ENCODE measurements at places on chromosomes 4 and X.

DNA sequence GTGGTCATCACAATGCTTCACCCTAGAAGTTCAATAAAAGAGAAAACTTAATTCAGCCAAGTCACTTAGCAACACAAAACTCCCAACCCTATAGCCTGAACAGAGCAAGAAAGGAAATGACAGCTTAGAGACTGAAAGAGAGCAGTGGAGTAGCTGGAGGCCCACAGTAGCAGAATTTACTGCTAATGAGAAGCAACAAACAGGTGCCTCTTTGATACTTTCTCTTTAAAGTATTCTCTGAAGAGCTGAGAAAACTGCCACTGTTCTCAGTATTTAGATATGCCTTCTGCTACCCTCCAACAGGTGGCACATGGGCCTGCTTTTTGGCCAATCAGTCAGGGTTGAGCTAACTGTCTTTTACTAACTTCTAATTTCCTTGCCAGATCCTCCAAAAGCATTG lies 240.0 kb downstream of the GPC3 start:
- no peak for DNase-seq

DNA sequence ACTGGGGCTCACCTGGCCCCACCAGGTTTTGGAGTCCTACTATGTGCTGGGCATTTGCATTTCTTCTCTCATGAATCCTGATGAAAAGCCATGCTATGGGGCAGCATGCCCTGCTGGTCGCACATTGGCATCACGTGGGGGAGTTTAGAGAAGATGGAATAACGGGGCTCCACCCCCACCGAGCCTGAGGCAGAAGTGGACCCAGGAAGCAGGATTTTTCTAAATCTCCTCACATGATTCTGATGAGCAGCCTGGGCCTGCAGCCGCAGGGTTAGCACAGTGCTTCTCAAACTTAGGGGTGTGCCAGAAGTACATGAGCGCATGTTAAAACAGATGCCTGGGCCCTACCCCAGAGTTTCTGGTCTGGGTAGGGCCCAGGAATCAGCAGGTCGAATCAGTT lies 4.6 kb upstream of the SORCS2 start:
- peak; percentile 31 for DNase-seq

GRCh38 chr4:174016251-174016650 lies 267.2 kb downstream of the FBXO8 start:
- no peak for DNase-seq

GRCh38 chr4:154634058-154634457 lies 21.6 kb upstream of the FGG start:
- DNase-seq = no peak

DNA sequence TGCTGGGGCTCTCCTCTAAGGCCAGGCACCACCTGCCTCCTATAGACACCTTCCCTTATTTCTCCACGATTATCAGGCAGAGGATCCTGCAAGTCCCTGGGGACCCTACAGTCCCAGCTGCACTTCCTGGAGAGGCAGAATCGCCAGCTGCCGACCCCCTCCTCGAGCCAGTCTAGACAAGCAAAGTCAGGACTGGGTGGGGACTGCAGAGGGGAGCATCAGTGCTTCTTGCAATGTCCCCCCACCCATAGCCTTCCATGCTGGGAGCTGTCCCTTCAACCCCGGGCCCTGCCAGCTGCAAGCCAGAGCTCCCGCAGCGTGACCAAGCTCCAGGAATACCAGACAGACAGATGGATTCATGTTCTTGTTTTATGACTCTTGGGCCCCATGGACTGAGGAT lies 1.4 kb upstream of the CRMP1 start:
- DNase-seq = no peak

Data from left forelimb (tissue), 1 donor.